Activated T-helper 1 cell treated with anti-CD3 and anti-CD28 coated beads, Interleukin-12 subunit alpha, Interleukin-12 subunit beta, Interleukin-2, Interleukin-4 antibody, amounts not matched to agents 30 ng/mL and 10 ng/mL and 1 ng/mL, durations not matched to agents 14 hours and 24 hours and 36 hours (primary cell): ENCODE measurements at places on chromosomes 4 and X.
A peak's percentile ranks its signal among the peaks of the same experiment; 100 is the strongest.

- peak; percentile 74 for DNase-seq
Measured at GRCh38 chrX:47218280-47218919, at the start of gene CDK16. CDK16 (plus strand) TSS chrX:47218681; CDS start chrX:47223558, 4,877 bp downstream.

- DNase-seq = no peak
Measured at GRCh38 chr4:3468154-3468553, 5.0 kb downstream of the DOK7 start.

GRCh38 chr4:55458164-55458563, 62.4 kb downstream of the TMEM165 start:
- DNase-seq = no peak

DNA sequence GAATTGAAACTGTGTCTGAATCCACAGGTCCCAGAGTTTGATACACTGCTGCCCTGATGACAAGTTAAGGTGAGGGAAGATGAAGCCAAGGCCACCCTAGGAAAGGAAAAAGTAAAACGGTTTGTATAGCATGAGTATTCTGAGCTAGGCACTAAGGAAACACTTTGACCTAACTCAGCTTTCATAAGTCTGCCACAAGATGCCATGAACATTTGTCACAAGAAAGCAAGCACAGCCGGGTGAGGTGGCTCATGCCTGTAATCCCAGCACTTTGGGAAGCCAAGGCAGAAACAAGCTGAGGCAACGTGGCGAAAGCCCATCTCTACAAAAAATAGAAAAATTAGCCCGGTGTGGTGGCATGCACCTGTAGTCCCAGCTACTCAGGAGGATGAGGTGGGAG, 34.2 kb downstream of the ELOVL6 start:
- DNase-seq = no peak

GRCh38 chr4:114487101-114487500, 111.5 kb upstream of the UGT8 start:
- DNase-seq = no peak

GRCh38 chrX:7247346-7247745, 99.4 kb upstream of the PUDP start:
- DNase-seq = no peak

DNA sequence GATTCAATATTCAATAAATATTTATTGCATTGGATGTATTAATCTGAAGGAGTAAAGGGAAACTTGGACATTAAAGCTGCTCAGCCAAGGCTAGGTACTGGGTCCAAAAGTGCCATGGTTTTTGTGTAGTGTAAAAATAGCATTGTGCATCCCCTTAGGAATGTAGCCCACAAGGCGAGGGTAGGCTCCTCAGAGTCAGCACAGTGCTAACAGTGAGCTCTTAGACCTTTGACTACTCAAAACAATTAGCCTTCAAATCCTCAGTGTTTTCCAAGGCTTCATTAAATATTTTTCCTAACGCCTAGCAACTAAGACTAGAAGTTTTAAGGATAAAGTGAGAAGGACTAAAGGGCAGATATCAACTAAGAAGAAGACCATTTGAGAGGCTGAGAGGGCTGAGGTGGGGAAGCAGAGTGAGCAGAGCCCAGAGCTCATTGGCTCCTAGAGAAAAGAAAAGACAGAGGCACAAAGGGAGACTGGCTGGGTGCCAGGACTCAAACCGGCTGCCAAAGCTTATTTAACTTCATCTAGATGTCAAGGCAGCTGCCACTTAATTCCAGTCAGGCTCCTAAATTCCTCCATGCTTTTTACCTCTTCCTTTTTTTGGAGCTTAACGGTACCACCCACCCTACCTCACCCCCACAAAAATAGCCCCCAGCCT, 17.0 kb downstream of the PRKG2 start:
- no peak for DNase-seq

- DNase-seq = peak; percentile 56
Measured at GRCh38 chrX:71532078-71532752, 689 bp upstream of the OGT start.

- no peak for DNase-seq
Measured at GRCh38 chr4:141425124-141425523, 204.4 kb downstream of the ZNF330 start.

GRCh38 chr4:153747406-153747955, 12.3 kb downstream of the RNF175 start:
- DNase-seq = no peak

GRCh38 chr4:115110191-115111181, 2.9 kb downstream of the NDST4 start:
- DNase-seq = no peak

DNA sequence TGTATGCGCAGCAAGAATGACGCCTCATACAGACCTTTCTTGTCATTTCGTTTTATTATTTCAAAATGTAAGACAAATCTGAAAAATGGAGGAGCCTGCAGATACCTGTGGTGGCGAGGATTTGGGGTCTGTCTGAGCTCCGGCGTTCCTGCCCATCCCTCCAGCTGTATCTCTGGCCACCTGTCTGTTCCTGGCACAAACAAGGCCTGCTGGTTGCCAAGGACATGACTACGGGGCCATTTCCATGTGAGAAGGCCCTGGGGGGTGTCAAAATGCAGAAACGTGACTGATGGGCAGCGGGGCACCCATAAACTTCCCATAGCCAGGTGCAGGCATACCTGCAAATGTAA, 591 bp upstream of the TSPAN7 start:
- no peak for DNase-seq

GRCh38 chr4:5797866-5798265, 86.9 kb downstream of the EVC start:
- no peak for DNase-seq

GRCh38 chrX:69127466-69127865, 37.8 kb downstream of the PJA1 start:
- DNase-seq = no peak

DNA sequence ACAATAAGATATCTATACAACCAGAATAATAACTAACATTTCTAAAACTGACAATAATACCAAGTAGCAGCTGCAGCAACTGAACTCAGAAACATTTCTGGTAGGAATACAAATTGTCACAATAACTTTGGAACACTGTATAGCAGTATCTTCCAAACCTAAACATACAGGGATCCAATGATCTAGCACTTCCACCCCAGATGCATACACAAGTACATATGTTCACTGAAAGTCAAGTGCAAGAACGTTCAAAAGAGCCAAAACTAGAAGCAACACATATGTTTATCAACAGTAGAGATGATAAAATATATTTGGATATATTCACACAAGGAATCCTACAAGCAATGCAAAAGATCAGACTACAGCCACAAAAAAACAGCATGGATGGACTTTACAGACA, 46.2 kb downstream of the MAPK10 start:
- no peak for DNase-seq

DNA sequence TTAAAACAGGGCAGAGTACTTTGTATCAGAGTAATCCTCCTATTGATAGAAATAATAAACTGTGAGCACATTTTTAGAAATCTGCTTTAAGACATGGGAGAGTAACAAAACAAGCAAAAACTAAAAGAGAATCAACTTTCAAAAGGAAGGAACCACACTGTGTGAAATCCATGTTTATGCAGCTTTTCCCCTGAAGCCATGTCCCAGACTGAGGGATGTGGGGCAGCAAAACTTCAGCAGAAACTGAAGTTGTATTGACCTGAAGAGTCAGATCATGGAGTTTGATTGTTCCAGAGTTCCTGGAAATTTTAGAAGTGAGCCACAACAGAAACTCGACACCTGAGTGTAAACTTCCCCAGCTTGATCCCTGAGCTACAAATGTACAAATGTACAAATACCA, 53.2 kb downstream of the COMMD8 start:
- DNase-seq = no peak

DNA sequence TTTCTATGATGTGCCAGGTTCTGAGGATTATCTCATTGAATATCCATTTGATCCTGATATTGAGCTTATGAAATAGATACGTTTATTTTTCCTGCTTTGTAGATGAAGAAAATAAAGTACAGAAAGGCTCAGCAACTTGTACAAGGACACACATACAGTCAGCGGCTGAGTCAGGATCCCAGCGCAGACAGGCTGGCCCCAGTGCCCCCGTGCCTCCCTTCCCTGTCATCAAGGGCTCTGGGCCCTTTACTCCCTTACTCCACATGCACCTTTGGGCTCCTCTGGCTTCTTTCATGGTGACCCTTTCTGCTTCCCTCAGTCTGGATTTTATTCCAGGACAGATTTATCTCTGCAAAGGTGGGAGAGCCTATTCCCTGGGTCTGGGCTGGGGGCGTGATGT, 12.8 kb downstream of the RASL11B start:
- DNase-seq = no peak

- DNase-seq = no peak
Measured at GRCh38 chr4:48409203-48409602, 67.9 kb downstream of the SLAIN2 start.

DNA sequence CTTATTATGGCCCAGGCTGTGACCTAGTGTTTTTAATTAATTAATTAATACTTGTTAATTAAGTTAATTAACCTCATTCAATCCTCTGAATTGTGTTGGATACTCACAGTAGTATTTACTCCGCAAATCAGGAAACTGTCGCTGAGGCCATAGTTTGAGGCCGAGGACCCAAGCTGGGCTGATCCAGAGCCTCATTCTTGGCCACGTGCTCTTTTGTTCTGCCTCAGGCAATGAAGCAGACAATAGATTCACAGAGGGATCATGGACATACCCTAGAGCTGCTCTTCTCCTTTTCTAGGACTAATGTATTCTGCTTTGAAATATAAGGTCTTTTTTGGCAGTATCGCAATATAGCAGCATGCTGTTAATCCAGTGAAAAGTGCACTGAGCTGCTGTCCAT, 24.0 kb upstream of the SNCA start:
- no peak for DNase-seq

- no peak for DNase-seq
Measured at GRCh38 chrX:111095974-111096895, at the start of gene PAK3. PAK3 (plus strand) TSS chrX:111096191; CDS start chrX:111123104, 26,913 bp downstream.

GRCh38 chr4:82429728-82430192, 502 bp downstream of the HNRNPDL start:
- no peak for DNase-seq

GRCh38 chrX:121456315-121456714, 408.9 kb downstream of the GLUD2 start:
- no peak for DNase-seq

DNA sequence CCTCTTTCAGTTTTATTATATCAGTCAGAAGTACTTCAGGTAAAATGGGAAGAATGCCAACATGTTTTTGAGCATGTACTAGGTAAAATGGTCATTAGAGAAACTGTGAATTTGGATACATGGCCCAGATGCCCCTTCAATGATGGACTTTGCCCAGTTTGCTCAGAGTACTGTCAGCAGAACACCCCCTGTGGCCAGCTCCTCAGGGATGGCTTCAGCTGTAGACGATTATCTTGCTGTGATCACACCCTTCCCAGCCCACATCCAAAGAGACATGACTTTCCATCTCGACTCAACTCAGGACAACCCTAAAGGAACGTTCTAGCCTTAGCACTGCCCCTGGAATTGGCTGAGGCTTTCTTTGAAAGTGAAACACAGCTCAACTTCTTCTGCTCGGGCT, 439.1 kb downstream of the PACRGL start:
- DNase-seq = no peak

GRCh38 chr4:95018785-95019184, 261.0 kb downstream of the BMPR1B start:
- no peak for DNase-seq

DNA sequence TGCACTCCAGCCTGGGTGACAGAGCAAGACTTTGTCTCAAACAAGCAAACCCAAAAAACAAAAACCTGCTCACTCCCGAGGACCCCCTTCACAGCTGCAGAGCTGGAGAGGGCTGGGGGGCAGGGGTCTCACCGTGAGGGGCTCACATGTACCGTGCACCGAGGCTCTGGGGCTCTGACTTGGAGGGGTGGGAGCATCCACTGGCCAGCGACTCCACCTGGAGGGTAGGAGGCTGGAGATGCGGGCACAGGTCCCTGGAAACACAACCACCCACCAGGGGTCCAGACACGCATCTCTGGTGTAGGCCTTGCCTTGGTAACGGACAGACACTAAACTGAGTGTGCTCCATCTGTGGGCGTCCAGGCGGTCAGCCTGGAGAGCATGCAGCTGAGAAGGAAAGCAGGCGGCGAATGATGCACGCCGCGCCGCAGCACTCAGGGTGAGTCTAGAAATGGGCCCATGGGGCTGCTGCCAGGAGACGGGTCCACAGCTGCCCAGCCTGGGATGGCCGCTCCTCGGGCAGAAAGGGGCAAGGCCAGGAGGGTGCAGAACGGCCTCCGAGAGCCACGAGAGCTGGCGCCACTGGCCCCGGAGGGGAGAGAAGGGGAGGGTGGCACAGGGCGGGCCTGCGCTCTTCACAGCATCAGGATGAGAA, 26.1 kb downstream of the PPP2R3B start:
- DNase-seq = no peak

- DNase-seq = no peak
Measured at GRCh38 chrX:38154340-38154739, 66.3 kb downstream of the SRPX start.

- DNase-seq = no peak
Measured at GRCh38 chr4:120314969-120315368, 248.3 kb upstream of the MAD2L1 start.

GRCh38 chrX:33171041-33171440, 40.3 kb downstream of the DMD start:
- no peak for DNase-seq

- DNase-seq = no peak
Measured at GRCh38 chr4:105305019-105305836, 158.6 kb downstream of the TET2 start.

DNA sequence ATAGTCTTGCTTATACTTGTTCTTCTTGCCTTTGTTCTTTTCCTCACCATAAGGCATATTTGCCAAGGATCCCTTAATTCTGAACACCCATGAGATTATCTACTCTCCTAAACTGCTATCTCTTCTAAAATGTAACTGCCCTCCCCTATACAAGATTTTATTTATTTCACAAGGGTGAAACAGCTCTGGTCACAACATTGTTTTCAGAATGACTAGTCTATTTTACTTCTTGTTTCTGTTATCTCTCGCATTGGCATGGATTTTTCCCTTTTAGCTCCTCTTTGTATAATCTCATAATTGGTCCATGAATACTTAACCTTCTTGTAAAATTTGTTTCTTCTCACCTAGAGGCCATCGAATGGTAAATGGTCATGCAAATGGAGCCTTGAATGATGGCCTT, 17.2 kb upstream of the COL25A1 start:
- no peak for DNase-seq

- DNase-seq = no peak
Measured at GRCh38 chrX:3627594-3627993, 85.9 kb downstream of the PRKX start.

- no peak for DNase-seq
Measured at GRCh38 chrX:46306103-46306502, 239.1 kb downstream of the ZNF674 start.

- DNase-seq = no peak
Measured at GRCh38 chr4:89117115-89117514, 5.8 kb downstream of the TIGD2 start.

DNA sequence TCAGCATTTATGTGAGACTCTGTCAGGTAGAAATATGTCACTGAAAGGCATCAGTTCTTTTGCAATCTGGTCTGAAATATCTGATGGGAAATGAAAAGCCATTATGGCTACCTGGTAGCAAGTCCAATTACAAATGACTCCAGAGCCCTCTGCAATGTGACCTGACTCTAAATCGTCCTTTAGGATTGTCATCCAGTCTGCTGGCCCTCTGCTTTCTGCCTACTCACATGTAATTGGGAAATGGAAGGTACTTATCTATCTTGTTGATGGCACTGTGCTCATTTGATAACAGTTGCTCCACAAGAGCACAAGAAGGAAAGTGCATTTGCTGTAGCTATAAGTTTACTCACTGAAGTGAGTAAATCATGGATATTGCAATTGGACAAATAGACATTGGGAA, 799.8 kb downstream of the RAPGEF2 start:
- no peak for DNase-seq

- DNase-seq = no peak
Measured at GRCh38 chr4:138832563-138832962, 183.0 kb upstream of the NOCT start.

GRCh38 chr4:156581282-156582063, 390.1 kb downstream of the PDGFC start:
- no peak for DNase-seq
